ENCODE measurements at places on chromosomes 2 and 18.

DNA sequence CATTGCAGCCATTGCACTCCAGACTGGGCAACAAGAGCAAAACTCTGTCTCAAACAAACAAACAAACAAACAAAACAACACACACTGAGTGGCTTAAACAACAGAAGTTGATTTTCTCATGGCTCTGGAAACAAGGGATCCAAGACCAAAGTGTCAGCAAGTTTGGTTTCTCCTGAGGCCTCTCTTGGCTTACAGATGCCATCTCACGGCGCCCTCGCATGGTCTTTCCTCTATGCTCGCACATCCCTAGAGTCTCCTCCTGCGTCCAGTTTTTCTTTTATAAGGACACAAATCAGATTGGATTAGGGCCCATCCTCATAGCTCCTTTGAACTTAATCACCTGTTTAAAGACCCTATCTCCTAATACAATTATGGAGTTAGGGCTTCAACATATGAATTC, 133.4 kb upstream of the LRRTM1 start:
- DNase-seq: no peak

GRCh38 chr2:30673127-30673526, 134.1 kb downstream of the CAPN13 start:
- DNase-seq: no peak

- DNase-seq: no peak
These were observed 276.1 kb upstream of the CYP26B1 start for GRCh38 chr2:72423756-72424155.

- no peak for DNase-seq
These were observed 68.9 kb downstream of the PRPF40A start for GRCh38 chr2:152648336-152648735.

DNA sequence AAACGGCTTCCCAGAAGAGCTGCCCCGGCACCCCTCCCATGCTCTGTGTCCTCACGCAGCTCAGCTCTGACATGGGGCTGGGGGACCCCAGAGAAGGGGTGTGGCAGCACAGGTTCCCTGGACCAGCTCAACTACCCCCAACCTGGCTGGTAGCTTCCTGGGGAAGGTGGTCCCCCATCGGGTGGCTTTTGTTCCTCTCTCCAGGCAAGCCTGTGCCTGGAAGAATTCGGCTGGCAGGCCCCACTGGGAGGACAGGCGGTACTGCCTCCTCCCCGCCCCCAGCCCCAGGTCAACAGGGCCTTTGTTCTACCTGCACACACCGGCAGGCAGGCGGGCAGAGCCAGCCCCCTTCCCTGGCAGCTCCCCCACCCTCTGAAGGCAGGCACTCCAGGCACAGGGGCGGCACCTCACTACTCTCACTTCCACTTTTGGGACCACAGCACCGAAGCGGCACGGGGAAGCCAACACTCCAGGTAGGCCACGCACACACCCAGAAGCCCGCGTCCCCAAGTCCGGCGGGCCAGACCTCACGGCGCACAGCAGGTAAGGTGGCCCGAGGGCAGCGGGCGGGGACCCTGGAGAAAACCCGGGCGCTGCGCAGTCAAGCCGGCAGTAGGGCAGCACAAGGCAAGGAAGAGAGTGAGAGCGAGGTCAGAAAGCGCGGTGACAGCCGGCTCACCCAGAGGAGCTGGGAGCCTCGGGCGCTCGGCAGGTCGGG, 1.3 kb downstream of the HS6ST1 start:
- no peak for DNase-seq

GRCh38 chr2:124566518-124566970, 541.5 kb downstream of the CNTNAP5 start:
- no peak for DNase-seq

DNA sequence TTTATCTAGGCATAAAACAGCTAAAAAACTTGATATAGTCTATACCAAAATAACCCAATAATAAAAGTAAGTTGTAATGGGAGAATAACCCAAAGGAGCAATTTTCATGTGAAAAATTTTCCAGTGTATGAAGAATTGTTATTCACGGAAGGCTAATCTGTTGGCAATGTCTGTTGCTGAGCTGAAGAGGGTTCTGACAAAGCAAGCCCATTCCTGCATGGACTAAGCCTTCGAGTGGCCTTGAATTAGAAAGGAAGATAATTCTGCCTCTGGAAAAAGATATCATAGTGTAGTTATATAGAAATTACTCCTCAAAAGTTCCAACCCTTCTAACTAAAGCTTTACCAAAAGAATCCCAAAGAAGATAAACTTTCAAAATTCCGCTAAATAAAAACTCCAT, 101.5 kb downstream of the MAP2 start:
- no peak for DNase-seq

GRCh38 chr2:38122344-38122743, 46.4 kb upstream of the CYP1B1 start:
- no peak for DNase-seq

- no peak for DNase-seq
These were observed 1.2 kb downstream of the CABLES1 start for GRCh38 chr18:23136326-23137096.

GRCh38 chr2:223989206-223989855, 32.1 kb downstream of the MRPL44 start:
- no peak for DNase-seq

DNA sequence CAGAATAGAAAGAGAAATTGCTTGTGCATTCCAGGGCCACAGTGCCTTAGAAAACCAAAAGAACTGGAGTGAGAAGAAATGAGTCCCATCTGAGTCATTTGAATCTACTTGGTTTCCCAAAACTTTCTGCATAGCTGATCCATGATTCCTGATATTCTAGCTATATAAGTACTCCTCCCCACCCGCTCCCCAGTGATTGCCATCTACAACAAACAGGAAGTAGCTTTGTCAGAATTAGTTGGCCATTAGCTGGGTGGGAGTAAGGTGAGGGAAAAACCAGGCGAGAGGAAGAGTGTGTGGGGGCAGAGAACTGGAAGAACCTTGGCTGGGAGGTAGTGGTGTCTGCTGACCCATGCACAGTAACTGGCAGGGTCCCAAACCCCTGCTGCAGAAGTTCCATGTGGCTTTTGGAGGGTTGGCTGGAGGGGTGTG, 122.1 kb downstream of the ACAA2 start:
- DNase-seq: no peak

GRCh38 chr2:20443276-20443920, 3.5 kb upstream of the RHOB start:
- DNase-seq: no peak

GRCh38 chr18:23065234-23065806, 70.0 kb upstream of the CABLES1 start:
- DNase-seq: no peak

- DNase-seq: no peak
These were observed 52.7 kb upstream of the KYNU start for GRCh38 chr2:142824756-142825155.

DNA sequence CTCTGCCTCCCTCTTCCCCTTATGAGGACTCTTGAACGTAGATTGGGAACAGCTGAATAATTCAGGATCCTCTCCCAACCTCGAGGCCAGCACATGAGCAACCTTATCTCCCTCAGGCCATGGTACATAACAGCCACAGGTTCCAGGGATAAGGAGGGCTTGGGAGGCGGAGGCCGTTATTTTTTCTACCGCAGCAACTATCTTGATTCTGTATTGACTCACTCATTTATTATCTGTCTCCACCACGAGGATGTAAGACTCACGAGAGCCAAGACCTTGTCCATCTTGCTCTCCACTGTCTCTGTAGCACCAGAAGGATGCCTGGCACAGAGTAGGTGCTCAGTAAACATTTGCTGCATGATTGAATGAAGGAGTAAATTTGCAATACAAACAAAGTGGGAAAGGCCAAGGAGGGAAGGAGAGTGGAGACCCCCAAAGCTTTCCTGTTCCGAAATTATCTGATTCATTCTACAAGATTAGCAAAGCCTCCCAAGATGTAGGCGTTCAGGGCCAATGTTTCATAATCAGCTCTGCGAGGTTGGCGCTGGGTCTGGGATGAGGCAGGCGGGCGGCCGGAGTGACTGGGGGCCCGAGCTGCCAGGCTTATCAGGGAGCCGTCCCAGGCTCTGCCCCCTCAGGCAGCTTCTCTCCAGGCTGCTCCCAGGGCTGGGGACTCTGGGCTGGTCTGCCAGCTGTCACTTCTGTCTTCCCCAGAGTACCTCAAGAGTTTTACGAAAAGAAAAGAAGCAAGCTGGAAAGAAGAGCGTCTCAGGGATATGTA, 31.6 kb downstream of the INPP5D start:
- no peak for DNase-seq

- DNase-seq: no peak
These were observed 1118.3 kb upstream of the DDX18 start for GRCh38 chr2:116696223-116696622.

- DNase-seq: no peak
These were observed 605.6 kb downstream of the DCC start for GRCh38 chr18:52945552-52945951.

- DNase-seq: no peak
These were observed 76.6 kb upstream of the GRB14 start for GRCh38 chr2:164697688-164698461.

DNA sequence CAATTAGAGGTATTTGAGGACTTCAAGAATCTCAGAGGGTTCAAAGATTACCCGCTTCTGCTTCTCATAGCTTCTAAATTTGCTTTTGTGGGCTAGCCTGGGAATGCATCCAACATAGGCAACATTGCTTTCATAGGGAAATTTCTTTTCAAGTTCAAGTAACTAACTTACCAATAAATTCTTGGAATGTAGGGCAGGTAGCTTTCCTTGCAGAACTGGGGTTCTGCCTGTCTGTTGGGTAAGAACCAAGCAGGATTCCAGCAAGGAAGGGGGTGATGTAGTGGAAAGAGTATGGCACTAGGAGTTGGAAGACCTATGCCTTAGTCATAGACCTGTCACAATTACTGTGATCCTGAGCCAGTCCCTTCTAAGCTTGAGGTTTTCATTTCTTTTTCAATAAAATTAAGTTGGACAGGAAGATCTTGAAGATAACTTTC, 164.1 kb downstream of the FHOD3 start:
- DNase-seq: no peak

GRCh38 chr18:11985586-11985985, 4.3 kb downstream of the IMPA2 start:
- DNase-seq: no peak

- no peak for DNase-seq
These were observed 681.0 kb downstream of the KCNJ3 start for GRCh38 chr2:155379494-155379893.

GRCh38 chr2:71154798-71155197, 24.4 kb downstream of the MPHOSPH10 start:
- DNase-seq: no peak

- DNase-seq: no peak
These were observed 228.9 kb downstream of the CELF4 start for GRCh38 chr18:37336568-37337285.

DNA sequence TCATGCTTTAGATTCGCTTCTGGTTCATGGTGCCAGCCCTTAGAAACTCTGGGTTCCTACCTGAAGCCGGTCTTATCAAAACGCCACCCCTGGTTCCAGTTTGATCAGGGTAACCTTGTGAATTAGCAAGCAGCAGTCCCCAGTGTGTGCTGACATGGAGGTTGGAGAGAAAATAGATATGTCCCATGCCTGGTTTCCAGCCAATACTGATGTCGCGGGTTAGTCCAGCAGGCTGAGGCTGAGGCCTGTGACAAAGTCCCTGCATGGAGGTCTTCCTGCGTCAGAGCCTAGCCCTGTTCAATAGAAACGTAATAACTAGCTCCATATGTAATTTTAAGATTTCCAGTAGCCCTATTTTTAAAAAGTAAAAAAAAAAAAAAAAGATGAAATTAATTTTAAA, 28.2 kb downstream of the LPIN1 start:
- no peak for DNase-seq

DNA sequence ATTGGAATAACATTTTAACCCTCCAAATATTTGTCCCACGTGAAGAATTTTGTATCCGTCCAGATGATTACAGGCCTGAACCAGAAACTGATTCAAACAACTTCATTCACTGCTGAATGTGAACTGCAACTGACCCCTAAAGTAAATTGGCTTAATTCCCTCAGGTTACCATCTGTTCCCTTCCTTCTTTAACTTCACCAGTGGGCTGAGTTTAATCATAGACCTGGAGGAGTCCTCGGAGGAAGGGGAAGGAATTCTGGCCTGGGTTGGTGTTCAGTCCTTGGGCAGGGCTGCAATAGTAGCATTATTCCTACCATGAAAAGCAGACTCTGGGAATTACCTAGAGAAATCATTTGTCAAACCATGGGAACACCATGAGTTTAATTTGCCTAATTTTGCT, 207.4 kb downstream of the TMEM247 start:
- no peak for DNase-seq

DNA sequence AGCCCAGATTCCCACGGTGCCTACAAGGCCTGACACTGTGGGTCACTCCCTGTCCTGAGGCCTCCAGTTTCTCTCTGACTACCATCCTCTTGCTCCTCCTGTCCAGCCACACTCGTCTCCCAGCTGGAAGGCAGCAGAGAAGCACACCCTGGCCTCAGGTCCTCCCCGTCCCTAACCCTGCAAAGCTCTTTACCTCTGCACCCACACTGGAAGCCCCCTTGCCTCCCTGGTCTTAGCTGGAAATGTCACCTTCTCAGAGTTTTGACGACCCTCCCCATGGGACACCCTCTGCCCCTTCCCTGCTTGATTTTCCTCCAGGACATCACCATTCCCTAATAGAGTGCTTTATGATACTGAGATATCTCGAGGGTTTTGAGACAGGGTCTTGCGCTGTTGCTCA, 10.6 kb downstream of the RNU2-63P start:
- no peak for DNase-seq

DNA sequence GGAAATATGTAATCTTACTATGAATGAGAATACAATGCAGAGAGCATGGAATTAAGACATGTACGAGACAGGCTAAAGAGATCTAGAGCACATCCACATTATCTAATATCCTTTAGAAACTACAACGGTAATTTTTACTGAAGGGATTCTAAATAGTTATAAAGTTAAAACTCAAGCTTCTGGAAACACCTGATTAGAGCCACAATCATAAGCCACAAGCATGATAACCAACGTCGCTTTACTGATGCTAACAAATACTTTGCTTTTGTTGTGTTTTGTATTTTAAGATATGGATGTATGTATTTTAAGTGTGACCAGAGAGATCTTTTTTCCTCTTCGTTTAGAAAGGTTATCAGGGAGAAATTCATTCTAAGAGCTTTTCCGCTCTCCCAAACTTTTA, 44.0 kb upstream of the STK17B start:
- DNase-seq: no peak

DNA sequence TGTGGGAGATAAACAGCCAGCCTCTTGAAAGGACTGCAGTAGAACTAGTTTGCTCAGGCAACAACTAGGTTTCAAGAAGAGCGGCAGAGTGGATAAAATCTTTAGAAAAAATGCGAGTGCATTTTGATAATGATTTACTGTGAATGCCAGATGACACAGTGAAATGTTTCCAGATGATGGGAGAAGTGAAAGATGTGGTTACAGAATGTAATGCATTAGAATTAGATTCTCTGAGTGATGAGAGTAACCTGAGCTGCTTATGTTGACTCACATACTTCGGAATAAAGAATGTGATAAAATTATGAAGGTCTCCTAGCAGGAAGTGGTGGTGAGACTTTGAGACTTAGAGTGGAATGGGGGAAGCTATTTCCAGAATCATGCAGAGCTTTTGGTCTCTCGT, 184.3 kb downstream of the GULP1 start:
- DNase-seq: no peak
